ENCODE measurements at places on chromosomes 2 and 18.

DNA sequence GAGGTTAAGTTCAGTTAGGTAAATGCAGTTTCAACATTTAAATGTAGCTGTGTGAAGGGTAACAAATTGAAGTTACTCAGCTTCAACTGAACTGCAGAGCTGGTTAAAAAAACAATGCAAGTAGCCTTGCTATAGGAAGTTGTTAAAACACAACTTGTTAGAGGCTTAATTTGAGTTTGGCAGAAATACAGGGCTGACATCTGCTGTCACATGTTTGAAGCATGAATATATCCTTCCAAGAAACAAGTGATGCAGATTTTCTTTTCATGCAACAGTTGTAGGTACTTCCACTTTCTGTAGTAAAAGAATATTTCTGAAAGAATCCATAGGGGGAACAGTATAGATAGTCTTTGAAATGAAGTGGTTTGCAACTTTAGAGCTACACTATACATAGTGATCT is 208.7 kb upstream of the RASGRP3 start:
- DNase-seq: peak; percentile 53

GRCh38 chr2:185208261-185208660 is 530.3 kb upstream of the FSIP2 start:
- DNase-seq: peak; percentile 18

DNA sequence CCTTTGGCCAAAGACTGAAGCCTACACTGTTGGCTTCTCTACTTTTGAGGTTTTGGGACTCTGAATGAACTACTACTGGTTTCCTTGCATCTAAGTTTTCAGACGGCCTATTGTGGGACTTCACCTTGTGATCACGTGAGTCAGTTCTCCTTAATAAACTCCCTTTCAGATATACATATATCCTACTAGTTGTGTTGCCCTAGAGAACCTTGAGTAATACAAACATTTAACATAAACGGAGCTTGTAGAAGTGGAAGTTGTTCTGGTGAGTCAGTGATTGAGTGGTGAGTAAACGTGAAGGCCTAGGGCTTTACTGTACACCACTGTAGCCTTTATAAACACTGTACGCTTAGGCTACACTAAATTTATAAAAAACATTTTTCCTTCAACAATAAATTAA is 107.2 kb upstream of the CDH2 start:
- no peak for DNase-seq

DNA sequence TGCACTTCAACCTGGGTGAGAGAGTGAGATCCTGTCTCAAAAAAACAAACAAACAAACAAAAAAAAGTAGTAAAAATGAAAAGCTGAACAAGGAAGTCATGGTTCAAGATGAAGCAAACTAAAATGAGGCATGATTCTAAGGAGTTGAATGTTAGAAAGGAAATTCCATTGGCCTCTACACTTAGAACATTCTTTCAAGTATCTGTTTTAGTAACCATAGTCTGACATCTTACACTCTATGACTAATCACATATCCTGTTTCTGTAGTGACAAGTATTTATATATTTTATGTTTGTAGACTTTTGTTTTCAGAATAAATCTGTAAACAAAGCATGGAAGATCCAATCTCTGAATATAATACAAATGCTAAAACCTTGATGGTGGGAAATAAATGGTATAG is 164.1 kb downstream of the KIAA1328 start:
- no peak for DNase-seq

DNA sequence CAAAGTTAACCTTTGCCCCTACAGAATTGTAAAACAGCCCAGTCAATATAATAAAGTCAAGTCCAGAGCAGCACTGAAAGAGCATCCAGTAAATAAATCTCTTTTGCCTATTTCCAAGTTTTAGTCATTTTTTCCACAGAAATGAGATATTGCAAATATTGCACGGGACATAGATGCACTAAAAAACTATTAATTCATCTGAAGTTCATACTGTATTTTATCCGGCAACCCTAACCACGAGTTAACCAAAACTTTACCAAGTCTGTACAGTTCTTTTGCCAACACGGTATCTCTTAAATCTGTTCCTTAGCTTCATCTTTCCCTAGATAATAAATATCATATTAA is 484 bp upstream of the ASNSD1 start:
- no peak for DNase-seq

DNA sequence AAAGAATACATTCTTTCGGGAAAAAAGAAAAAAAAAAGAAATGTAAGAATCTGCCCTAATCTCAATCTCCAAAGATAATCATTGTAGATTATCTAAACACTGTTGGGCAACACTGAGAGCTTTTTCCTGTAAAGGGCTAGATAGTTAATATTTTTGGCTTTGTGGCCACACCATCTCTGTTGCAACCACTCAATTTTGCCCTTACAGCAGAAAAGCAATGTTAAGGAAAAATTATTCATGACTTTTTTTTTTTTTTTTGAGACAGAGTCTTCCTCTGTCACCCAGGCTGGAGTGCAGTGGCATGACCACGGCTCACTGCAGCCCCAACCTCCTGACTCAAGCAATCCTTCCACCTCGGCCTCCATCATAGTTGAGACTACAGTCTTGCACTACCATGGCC is 17.3 kb upstream of the FZD5 start:
- DNase-seq: no peak

DNA sequence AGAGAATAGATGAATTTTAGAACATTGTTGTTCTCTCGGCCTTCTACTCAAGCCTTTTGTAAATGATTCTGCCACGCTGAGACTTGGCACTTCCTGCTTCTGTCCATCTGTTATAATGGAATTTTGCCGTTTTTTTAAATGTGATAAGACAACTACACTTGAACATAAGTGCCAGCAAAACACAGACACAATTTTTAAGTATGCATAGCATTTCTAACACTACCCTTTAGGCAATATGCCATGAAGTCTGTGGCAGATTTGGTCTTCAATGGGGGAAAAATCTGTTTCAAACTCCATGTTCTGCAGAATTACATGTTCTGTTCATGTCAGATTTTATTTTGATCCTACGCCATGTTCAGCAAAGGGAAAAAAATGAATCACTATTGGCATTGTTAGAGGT is 1170.7 kb upstream of the SLC39A10 start:
- DNase-seq: peak; percentile 57

- DNase-seq: no peak
Observed at GRCh38 chr2:19797243-19797810, 104.5 kb downstream of the TTC32 start.

GRCh38 chr2:151918308-151918707 is 90.1 kb upstream of the ARL5A start:
- DNase-seq: no peak

GRCh38 chr2:210198326-210198725 is 26.9 kb downstream of the ACADL start:
- DNase-seq: no peak

- no peak for DNase-seq
Observed at GRCh38 chr18:12837747-12838146, 46.3 kb downstream of the PTPN2 start.

DNA sequence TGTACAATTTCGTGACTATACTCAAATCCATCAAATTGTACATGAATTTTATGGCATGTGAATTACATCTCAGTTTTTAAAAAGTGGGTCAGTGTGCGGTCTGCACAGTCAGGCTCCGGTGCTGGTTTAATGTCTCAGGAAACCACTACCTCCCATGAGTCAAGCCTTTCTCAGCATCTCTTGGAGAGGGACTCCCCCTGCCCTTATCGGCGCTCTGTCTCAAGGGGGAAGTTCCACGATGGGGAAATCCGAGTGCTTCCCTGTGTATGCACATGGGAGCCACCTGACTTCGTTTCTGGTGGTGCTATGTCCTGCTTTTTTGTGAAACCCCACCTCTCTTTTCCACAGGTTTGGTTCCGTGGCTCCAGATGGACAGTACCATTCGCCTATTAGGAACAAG is 72.5 kb downstream of the ACOXL start:
- no peak for DNase-seq

GRCh38 chr2:229297247-229297646 is 26.2 kb upstream of the PID1 start:
- DNase-seq: no peak

DNA sequence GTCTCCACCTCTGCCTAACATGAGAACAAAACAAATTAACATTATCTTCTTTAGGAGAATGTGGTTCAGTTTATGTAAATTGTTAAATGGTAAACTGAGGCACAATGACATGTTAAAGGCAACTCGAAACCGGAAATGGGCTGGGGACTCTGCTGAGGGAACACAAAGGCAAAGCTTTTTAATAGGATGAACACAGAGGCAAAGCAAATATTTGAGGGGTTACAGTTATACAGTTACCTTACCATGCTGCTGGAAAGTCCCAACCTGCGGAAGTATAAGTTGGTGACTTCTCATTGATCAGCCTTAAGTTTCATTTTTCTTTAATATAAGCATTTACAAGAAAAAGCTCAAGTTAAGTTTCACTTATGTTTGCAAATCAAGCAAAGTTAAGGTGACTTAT is 195.0 kb downstream of the DLGAP1 start:
- DNase-seq: no peak

DNA sequence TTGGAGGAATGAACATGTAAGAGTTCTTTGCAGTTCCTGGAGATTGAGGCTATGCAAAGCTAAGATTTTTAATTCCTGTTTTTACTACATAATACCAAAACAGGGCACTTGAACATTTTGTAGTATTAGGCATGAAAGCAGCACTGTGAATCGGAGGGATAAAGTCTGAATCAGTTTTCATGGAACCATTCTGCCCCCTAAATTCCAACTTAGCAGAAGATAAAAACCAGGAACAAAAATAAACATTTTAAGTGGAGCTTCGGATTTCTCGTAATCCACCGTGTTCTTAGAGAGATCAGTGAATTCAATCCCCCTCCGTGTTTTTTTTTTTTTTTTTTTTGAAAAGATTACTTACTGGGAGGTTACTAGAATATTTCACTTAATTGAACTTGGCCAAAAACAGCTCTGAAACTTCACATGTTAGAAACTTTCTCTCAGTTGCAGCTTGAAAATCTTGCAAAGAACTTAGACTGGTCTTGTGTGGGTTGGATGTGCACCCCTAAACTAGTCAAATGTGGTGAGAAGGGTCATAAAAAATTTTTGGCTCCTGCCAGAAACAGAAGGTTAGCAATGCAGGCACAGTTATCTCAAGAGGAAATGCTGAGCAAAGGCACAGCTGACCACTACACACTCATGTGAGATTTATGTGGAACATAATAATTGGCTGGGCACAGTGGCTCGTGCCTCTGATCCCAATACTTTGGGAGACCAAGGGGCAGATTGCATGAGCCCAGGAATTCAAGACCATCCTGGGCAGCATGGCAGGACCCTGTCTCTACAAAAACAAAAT is 145.4 kb upstream of the RNF152 start:
- no peak for DNase-seq

- DNase-seq: no peak
Observed at GRCh38 chr2:26982102-26982742, 11.8 kb downstream of the MAPRE3 start.

- DNase-seq: no peak
Observed at GRCh38 chr2:205712508-205712907, 30.2 kb downstream of the NRP2 start.

DNA sequence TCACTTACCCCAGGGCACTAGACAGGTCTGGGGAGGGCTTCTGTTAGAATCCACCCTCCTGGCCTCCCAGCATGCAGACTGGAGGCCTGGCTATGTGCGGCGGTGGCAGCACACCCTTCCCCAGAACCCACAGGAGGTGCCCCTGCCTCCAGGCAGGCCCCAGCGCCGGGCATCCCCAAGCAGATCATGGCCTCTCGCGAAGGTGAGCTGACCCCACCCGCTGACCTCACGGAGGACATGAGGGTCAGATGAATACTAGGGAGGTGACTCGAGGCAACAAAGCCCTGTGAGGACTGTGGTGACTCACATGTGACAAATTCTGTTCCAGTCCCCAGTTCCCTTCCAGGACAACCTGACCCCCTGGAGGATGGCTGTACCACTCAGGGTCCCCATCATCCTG is 1.9 kb downstream of the MAB21L4 start:
- DNase-seq: no peak

GRCh38 chr2:110688594-110689091 is 10.8 kb upstream of the BUB1 start:
- DNase-seq: no peak

DNA sequence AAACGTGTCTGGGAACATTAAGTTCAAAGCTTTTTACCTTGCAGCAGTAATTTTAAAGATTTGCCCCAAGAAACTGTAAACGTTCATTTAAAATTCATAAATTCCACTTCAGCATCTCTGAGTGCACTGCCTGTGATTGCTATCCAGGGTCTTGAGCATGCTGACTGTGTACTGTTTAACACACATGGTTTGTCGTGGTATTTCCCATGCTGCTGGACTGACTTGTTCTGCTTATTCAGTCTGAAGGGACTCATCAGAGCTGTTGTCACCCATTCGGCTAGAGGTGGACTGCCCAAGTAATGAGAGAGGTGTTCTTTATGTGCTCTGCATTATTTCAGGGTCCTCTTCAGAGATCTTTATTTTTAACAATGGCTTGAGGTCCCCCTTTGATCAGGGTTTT is 53.1 kb downstream of the RHBDD1 start:
- no peak for DNase-seq

DNA sequence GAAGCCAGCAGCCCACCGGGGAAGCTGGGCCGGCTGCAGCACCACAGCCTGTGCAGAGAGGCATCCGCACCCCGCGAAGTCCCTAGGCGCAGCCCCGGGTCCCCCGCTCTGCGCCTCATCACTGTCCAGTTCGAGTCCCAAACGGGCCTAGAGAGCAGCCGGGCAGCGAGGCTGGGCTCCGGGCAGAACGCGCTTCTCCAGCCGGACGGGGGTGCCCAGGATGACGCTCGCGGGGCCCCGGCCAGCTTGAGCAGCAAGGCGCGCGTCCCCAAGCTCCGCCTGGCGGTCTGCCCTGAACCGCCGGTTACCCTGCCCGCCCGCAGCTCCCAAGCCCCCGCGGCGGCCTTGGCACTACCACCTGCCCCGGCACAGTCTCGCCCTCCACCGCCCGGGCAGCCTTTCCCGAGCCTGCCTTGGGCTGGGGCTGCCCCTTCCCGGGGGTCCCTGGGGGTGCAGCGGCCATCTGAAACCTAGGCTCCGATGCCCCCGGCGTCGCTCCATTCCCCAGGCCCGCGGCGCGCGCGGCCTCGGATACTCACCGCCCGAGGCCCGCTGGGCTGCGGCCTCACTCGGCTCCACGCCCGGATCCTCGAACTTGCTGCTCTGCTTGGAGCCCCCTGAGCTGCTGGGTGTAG is 591 bp downstream of the SLC16A14 start:
- DNase-seq: peak; percentile 26

GRCh38 chr18:13270279-13270855 is 51.8 kb downstream of the LDLRAD4 start:
- no peak for DNase-seq

DNA sequence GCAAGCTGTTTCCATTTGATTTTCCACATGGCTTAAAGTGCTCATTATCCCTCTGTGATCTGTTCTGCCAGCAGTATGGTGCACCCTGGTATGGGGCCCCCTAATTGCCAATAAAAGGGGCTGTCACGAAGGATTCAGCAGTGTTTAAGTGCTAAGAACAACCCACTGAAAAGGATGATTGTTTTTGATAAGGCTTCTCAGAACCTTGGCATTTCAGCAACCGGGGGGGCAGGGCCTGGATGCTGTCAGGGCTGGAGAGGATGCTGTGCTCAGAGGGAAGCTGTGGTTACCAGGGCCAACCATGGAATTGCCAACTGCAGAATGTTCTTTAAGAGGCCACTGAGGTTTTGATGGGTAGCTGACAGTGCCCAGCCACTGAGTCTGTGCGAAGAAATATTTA is 117.8 kb downstream of the CTIF start:
- no peak for DNase-seq
